ENCODE measurements at places on chromosomes 2 and 18.

DNA sequence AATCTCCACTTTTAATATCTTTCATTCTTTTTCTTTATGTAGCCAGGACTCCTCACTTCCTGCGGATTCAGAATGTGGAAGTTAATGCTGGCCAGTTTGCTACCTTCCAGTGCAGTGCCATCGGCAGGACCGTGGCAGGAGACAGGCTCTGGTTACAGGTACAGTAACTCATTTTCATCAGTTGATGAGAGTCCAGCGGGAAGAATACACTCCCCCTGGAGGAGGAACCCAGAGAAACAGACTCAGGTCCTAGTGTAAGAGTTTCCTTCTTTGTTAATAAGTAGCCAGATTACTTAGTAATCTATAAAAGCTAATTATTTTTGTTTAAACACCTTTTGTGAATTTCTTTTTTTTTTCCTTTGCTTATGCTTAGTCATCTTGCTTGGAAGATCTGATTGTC is 359.4 kb downstream of the PTPRM start:
- DNase-seq = no peak

GRCh38 chr2:132936791-132937190 is 266.8 kb upstream of the LYPD1 start:
- no peak for DNase-seq

- no peak for DNase-seq
Observed at GRCh38 chr18:70411307-70411706, 122.5 kb downstream of the SOCS6 start.

GRCh38 chr2:234491897-234492296 is 5.0 kb downstream of the ARL4C start:
- DNase-seq = no peak

DNA sequence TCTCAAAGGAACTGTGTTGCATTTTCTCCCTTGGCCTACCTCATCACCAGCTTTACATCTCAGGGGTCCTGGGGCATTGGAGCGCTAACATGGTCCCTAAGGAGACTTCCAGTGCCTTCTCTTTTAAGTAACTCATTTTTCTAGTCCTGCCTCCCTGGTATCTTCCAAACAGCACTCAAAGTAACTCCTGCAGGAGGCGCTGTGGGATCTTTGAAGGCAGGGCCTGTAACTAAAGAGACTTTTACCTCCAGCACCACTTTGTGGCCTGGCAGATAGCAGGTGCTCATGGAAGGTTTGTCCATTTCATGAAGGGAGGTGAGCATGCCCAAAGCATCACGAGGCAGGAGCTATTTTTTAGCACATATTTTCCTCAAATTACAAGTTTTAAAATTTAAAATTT is 411.0 kb upstream of the GYPC start:
- DNase-seq = peak; percentile 62
